ENCODE measurements at places on chromosomes 2 and 18.

- no peak for DNase-seq
Measured at GRCh38 chr2:7773362-7774360, 856.4 kb downstream of the RNF144A start.

DNA sequence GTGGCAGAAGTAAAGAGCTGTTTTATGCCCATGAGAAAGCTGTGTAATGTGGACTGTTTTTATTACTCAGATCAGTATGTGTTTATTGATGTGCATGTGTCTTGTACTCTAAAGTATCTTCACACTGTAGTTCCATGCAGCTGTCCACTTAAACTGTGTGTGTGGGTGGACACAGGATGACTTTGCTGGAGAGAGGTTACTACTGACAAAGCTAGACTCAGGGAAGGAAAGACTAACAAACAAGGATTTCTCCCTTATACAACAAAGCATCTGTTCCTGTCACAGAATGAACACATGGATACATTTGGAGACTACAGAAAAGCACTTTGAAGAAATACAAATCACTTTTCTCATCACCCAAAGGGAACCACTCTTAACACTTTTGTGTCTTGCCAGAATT lies 10.0 kb downstream of the FHOD3 start:
- DNase-seq, result no peak

DNA sequence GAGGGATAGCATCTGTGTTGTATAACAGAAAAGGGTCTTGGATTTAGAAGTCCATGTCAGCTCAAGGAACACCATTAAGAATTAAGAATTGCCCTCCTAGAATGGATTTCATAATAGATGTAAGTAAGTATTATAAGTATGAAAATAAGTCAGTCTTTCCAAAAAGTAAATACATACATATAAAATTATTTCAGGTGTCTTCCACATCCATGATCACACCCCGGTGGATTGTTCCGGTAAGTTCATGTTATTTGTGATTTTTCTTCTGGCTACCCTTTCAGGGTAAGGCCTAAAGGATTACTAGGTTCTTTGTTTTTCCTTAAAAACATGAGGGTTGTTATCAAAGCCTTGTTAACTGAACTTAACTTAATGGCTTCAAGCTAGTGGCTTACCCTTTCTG lies 55.9 kb downstream of the TMEM185B start:
- DNase-seq, result no peak

DNA sequence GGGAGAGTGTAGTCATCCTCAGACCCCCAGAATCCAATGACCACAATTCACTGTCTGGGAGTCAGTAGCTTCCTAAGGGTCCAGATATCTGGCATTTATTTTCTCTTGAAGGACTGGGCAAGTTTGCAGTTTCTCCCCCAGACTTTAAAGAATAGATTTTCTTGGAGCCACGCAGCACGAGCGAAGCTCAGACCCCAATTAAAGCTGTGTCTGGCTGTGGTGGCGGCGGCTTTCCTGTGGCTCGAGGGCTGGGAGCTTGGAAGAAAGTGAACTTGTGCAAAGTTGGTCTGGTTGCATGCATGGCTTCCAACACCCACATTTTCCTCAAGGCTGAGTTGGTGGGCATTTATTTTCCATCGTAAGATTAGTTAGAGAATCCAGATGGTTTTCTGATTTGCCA lies 105.0 kb downstream of the ACKR3 start:
- no peak for DNase-seq

DNA sequence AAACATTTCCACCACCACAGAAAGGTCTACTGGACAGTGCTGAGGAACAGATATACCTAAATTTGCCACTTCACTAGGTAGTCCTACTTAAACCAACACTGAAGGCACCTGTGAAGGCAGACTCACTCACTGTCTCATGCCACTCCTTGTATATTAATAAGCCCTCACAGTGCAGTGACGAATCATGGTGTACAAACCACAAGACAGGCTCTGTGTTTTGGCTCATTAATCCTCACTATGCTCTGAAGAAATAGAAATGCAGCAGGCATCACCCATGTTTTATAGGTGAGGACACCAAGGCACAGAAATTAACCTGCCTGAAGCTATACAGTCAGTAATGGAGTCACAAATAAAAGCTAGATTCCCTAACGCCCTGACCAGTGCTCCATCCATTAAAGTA lies 44.3 kb downstream of the BARD1 start:
- no peak for DNase-seq

DNA sequence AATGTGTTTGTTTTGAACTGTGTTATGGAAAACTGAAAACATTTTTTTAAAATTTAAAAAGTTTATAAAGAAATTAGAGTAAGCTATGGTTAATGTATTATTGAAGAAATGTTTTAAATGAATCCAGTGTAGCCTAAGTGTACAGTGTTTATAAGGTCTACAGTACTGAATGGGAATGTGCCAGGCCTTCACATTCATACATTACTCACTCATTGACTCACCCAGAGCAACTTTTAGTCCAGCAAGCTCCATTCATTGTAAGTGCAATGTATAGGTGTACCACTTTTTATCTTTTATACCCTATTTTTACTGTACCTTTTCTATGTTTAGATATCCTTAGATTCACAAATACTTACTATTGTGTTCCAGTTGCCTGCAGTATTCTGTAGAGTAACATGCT lies 215.1 kb upstream of the THUMPD2 start:
- no peak for DNase-seq

- no peak for DNase-seq
Measured at GRCh38 chr2:150617351-150617978, 130.0 kb upstream of the RND3 start.

DNA sequence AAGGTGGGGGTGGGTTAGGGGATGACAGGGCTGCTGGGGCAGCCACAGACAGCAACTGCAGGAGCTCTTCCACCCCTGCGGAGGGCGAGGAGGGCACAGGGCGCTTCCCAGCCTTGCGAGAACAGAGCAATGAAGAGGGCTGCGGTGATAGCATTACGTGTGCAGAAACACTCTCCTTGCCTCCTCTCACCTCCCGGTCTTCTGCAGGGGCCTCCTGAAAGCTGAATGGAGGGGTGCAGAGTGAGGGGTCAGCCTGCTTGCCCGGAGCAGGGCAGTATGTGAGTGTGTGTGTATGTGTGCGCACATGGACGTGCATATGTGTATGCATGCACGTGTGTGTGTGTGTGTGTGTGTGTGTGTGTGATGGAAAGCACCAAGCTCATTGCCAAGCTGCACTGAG lies 29.5 kb upstream of the IL1R2 start:
- no peak for DNase-seq

DNA sequence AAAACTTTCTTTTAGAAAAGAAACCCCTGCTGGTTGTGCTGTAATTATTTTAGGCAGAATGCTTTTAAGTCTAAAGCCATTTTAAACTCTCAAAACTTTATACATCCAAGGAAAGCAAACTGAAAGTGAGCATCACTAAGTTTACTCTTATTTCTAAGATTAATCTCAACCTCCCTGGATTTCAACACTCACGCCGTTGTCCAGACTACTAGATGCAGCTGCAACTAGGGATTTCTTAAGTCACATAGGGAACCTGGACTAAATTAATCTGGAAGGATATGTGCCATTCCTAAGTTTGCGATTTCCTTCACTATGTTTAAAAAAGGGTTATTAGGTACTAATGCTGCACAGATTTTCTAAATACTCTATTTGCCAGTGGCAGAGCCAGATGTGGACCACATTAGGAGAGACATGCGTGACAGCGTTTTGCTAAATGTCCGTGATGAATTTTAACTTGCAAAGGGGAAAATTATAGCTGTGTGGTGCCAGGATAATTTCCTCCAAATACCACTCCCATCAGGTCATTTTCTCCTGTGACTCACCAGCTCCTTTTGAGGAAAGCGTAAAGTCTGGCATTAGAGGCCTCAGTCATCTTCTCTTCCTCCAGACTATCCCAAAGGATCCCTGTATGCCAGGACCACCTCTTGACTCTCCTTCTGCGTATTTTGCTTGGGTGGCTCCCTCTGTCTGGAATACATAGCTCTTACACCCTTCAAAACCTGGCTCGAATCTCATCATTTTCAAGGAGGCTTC lies 143.7 kb downstream of the ATL2 start:
- no peak for DNase-seq

DNA sequence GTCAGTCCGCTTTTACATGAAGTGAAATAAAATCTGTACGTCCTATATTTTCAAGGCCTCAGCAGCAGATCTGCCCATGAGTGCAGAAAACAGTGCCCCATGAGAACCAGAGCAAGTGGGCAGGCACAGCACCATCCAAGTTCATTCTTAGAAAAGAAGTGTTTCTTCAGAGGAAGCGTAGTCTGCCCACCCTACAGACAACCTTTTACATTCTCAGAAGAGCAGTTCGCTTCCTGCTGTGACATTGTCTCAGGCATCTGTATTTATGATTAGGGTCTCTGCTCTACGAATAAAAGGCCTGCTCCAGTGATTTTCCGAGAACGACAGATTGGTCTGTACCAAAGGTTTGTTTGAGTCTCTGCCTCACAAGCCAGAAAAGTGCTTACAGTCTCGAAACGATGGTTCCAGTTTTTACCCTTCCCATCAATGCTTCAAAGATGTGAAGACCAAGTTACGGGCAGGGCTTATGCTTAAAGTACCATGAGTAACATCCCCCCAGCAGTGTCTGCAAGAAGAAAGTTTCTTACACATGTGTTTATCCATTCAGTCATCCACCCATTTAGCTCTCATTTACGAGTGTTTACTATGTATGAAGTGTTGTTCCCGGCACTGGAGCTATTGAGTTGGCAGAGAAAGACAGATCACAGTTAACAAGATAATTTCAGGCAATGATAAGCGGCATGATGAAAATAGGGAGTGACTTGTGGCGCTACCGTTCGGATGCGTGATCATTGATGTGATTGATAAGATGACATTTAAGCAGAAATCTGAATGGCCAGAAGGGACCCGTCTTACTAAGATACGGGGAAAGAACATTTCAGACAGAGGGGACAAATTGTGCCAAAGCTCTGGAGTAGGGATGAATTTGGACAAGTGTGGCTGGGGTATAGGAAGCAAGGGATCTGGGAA lies 31.4 kb upstream of the CTLA4 start:
- no peak for DNase-seq

GRCh38 chr2:41167014-41167413 lies 715.1 kb upstream of the SLC8A1 start:
- no peak for DNase-seq

- DNase-seq, result no peak
Measured at GRCh38 chr2:10188211-10188610, 65.7 kb downstream of the RRM2 start.

DNA sequence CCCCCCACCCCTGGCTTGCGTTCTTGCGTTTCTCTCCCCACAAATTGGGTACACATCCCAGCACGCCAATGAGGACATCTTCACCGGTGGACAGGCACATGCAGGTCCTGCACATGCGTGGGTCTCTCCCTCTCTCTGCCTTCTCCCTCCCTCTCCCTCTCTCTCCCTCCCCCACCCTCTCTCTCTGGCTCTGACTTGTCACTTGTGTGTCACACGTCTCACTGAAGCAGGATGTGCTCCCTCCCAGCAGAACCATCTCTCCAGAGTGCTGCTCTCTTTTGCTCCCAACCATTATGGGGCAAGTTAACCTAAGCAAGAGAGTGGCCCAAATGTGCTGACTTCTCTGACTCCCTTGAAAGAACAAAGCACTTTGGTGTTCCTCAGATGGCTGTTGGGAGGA lies 120.8 kb upstream of the CAB39 start:
- no peak for DNase-seq

GRCh38 chr2:182818501-182818900 lies 47.9 kb downstream of the FRZB start:
- no peak for DNase-seq

DNA sequence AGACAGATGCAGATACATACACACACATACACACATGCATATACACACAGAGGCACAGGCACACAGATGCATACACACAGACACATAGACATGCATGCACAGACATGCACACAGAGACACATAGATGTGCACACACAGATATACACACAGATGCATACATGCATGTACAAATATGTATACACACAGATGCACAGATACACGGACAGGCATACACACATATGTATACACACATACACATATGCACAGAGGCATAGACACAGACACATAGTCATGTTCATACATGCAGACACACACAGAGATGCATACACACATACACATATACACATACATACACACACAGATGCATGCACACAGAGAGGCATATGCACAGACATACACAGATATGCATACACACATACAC lies 437.3 kb upstream of the SMIM21 start:
- DNase-seq, result no peak

DNA sequence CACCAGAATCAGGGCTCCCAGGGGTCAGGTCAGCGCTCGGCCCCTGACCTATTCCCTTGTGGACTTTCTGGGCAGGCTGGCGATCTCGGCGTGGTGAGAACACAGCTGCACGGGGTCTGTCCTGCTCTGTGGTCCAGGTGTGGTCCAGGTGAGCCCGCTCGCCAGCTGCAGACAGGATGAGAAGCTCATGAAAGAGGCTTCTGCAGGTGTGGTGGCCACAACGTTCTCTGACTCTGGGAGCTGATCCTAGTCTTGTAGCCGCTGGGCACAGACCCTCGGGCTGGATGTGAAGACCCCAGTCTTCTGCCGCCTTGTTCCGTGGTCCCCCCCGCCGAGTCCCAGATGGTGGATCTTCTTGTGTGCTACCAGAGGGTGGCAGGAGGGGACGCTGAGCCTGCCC lies 129.7 kb downstream of the RTP5 start:
- no peak for DNase-seq

DNA sequence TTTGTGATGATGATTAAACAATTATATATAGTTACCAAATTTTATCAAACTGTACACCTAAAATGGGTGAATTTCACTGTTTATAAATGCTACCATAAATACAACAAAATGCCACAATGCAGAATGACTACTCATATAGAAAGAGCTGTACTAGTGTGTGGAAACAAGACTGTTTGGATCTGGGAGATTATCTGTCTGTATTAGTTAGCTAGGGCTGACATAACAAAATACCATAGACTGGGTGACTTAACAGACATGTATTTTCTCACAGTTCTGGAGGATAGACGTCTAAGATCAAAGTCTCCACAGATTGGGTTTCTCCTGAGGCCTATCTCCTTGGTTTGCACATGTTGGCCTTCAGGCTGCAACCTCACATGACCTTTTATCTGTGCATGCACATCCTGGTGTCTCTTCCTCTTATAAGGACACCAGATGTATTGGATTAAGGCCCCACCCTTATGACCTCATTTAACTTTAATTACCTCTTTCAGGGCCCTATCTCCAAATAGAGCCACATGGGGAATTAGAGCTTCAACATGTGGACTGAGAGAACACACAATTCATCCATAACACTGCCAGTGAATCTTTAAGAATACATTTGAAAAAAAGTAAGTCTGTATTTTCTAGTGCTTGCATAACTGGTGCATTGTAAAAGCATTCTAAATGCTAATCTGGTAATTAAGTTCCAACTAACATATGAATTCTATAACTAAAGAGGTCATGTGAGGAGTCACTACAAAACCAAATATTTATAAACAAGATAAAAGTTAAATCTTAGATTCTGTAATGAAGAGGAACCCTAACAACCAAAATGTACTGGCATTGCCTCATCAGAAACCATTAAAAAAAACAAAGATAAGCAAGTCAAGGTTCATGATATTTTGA lies 699.6 kb downstream of the NYAP2 start:
- no peak for DNase-seq

- DNase-seq, result no peak
Measured at GRCh38 chr2:227862227-227862740, 9.1 kb upstream of the DAW1 start.
